Cortex of kidney (tissue), 1 donor: ENCODE measurements at places on chromosomes 5 and 9.

DNA sequence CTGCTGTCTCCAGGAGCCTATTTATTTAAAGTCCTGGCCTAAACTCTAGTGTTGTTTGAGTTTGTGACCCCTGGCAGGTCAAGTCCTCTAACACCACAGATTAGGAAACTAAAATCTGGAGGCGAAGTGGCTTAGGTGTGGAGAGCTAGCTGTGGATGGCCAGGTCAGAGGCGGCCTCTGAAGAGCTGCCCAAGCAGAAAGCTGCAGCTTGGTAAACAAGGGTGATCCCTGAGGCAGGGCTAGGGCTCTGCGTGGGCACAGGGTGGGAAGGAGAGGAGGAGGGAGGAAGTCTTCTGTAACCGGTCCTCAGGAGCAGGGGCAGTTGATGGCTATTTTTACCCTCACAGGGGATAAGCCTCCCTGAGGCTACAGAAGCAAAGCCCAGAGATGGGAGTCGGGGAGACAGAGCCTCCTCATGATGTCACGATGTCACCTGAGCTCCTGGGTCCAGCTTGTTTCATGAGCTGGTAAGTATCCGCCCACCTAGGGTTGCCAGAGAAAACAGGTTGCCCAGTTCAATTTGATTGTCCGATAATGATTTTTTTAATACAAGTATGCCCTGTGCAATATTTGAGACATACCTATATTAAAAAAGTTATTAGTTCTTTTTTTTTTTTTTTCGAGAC is 25.9 kb upstream of the BOD1 start:
- DNase-seq: no peak

GRCh38 chr9:93329629-93330280 is 121.7 kb upstream of the FAM120A start:
- no peak for DNase-seq

DNA sequence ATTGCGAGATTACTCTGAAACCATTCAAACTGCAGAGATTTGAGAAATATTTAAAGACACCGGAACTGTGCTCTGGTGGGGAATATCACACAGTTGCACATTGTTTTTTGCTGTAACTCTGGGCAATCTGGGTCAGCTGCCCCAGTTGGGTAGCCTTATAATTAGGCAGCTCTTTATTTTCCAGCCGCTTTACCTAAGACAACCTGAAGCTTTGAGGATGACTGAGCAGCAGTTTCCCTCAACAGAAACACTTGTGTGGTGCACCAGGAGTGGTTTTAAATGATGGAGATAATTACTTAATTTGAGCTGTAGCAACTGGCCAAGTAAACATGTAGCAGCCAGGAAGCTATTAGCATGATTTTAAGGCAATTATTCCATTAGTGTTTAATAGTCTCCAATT is 2.9 kb downstream of the PLCXD3 start:
- no peak for DNase-seq

DNA sequence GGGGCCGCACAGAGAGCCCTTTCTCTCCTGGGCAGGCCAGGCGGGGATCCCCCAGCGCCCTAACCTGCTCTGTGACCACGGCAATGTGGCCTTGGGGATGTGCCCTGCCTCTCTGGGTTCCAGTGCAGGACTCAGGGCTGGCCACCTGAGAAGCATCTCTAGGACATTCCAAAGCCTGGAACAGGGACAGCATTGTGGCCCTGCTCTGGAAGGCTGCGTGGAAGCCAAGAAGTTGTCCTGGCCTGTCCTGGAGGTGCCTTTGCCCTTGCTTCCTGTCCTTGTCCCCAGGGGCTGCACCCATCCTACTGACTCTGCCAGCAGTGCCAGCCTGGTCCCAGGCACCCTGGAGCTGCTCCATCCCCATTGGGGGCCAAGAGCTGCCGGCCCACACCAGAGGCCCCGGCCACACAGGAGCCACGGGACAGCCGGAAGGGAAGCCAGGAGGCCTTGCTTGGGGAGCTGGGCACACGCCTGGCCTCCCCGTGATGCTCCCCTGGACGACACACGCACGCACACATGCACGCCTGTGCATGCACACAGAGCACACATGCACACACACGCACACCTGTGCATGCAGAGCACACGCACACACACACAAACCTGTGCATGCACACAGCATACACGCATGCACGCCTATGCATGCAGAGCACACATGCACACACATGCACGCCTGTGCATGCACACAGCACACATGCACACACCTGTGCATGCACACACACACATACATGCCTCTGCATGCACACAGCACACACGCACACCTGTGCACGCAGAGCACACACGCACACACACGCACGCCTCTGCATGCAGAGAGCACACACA is 20.1 kb upstream of the CAMSAP1 start:
- DNase-seq: no peak

DNA sequence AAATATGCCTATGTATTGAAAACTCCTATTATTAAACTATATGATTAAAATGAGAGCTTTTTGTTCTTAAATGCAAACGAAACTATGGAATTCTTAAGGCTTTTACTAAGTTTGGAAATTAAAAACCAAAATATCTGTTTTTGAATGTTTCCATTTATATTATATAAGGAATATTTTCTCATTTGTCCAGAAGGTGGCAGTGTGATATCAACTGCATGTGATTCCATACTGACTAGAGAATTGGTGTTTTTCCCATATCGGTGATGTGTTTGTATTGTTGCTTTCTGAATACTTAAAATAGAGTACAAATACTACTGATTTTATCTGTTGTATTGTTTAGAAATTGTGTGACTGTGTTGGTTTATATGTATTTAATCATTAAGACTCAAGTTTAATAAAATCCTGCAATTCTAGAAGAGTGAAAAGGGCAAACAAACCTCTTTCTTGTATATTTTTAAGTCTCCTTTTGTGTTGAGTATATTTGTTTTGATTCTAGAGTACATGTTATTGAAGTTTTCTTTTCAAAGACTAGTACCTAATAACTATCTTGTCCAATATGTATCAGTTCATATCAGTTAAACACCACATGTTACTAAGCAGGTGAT is 320.8 kb downstream of the CCDC171 start:
- DNase-seq: no peak

DNA sequence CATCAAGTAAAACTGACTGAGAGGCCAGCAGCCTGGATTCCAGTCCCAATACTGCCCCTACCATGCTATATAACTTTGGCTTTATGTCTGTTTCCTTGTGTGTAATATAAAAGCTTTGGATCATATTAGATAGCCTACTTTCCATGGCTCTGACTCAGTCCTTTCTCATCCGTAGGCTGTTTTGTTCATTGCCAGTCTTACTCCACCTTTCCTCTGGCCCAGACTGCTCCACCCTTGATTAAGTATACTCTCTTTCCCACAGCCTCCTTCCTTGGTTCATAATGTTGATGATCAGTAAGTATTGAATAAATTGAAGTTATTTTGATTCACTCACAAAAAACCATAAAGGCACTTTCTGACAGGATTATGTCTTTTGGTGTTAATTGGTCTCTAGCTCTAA is 1.5 kb upstream of the MRPS30 start:
- no peak for DNase-seq
